H7 (cell line): ENCODE measurements at places on chromosomes 7 and 10. TPM values are rescaled to one million over a fixed set of nuclear protein-coding genes. Genes with fewer than 3 reads are reported as not detected.

Gene AKR1B15
- total RNA-seq = not detected in 2 replicates

Gene VPS37D
- total RNA-seq = 6.0 and 6.4 TPM in 2 replicates

Gene CTAGE15
- 0.28 and 1.7 TPM in 2 replicates for total RNA-seq

Gene DENND10
- 77.1 and 82.6 TPM in 2 replicates for total RNA-seq

Gene AKR1C8
- total RNA-seq = not detected in 2 replicates

Gene OPN1SW
- total RNA-seq = not detected in 2 replicates

Gene MUC12
- total RNA-seq = 1.8 and 10.4 TPM in 2 replicates

Gene C7orf57
- total RNA-seq = 0.35 and 0.85 TPM in 2 replicates

Gene PTPRN2
- 0.70 and 0.80 TPM in 2 replicates for total RNA-seq

Gene AQP1
- total RNA-seq = 0.26 TPM in 1 of 2 replicates, not detected in the other

Gene CRPPA
- 0.30 and 0.45 TPM in 2 replicates for total RNA-seq

Gene PLA2G12B
- 0.14 and 0.33 TPM in 2 replicates for total RNA-seq

Gene ZDHHC4
- 54.8 and 63.2 TPM in 2 replicates for total RNA-seq

Gene PMPCB
- 99.9 and 123 TPM in 2 replicates for total RNA-seq

Gene TUBB8
- 2.5 and 9.2 TPM in 2 replicates for total RNA-seq

Gene CCDC3
- 0.63 and 0.73 TPM in 2 replicates for total RNA-seq

Gene SLC16A9
- total RNA-seq = 4.1 and 5.7 TPM in 2 replicates

Gene CCL26
- total RNA-seq = 2.6 and 2.9 TPM in 2 replicates

Gene SLC18A3
- total RNA-seq = not detected in 2 replicates

Gene DIP2C
- 4.8 and 7.2 TPM in 2 replicates for total RNA-seq

Gene C10orf95
- 0.30 and 0.45 TPM in 2 replicates for total RNA-seq

Gene ZNRF2
- total RNA-seq = 15.6 and 23.8 TPM in 2 replicates

Gene CALCR
- 1.4 and 4.0 TPM in 2 replicates for total RNA-seq

Gene AP3M1
- total RNA-seq = 27.8 and 32.7 TPM in 2 replicates

Gene TBXAS1
- total RNA-seq = 0.55 and 0.76 TPM in 2 replicates

Gene EMX2
- total RNA-seq = not detected in 2 replicates

Gene NXPH1
- 0.10 and 0.37 TPM in 2 replicates for total RNA-seq

Gene NEBL
- 9.0 and 15.7 TPM in 2 replicates for total RNA-seq

Gene ATP6V1F
- total RNA-seq = 93.5 and 120 TPM in 2 replicates

Gene NEUROG3
- total RNA-seq = 0.14 and 1.4 TPM in 2 replicates

Gene PIP
- total RNA-seq = not detected in 2 replicates

Gene RBM17
- total RNA-seq = 41.9 and 44.1 TPM in 2 replicates

Gene TLX1
- total RNA-seq = 0.11 TPM in 1 of 2 replicates, not detected in the other

Gene POLR2J2
- total RNA-seq = 0.83 and 1.7 TPM in 2 replicates

Gene AMPH
- 2.3 and 2.8 TPM in 2 replicates for total RNA-seq

Gene AGR2
- not detected in 2 replicates for total RNA-seq
